ENCODE measurements at places on chromosomes 11 and 22.

GRCh38 chr11:93614173-93614722 lies 47.2 kb upstream of the CEP295 start:
- DNase-seq: no peak

DNA sequence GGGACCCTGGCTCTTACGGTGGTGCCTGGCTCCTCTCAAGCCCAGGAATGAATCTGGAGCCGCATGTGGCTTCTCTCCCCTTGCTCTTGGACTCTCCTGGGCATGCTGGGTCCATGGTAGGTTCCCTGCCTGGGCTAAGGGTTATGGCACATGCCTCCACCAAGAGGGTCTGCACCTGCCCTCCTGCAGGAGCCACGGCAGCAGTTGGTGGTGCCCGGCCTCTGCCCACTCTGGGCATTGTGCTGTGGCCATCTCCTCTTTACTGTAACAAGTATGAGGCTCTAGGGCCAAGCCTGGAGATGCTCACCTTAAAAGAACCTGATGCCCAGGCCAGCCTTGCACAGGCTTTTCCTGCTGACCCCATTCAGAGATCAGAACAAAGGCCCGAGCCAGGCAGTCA lies 104.0 kb upstream of the PITPNB start:
- no peak for DNase-seq

- no peak for DNase-seq
These were observed 35.8 kb downstream of the MTNR1B start for GRCh38 chr11:93005239-93005638.

- DNase-seq: no peak
These were observed 16.1 kb downstream of the C2CD3 start for GRCh38 chr11:74154620-74155281.

All from AG08395 (cell line).